ENCODE measurements at places on chromosomes 12 and 14.

GRCh38 chr12:49818241-49818895 is 9.8 kb downstream of the NCKAP5L start:
- DNase-seq = no peak

DNA sequence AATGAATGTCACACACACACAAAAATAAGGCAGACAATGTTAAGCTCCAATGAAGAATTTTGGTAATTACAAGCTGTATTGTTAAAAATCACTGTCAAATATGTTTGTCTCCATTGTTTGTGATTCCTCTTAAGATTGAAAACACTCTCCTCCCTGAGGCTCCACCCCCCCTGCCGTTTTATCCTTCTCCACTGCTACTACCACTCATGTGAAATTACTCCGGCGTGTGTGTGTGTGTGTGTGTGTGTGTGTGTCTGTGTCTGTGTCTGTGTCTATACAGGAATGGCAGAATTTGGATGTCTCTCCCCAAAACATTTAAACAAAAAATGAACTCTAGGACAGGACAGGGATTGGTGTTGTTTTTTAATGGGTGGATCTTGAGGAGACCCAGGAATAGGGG is 365.1 kb upstream of the DIO2 start:
- no peak for DNase-seq

DNA sequence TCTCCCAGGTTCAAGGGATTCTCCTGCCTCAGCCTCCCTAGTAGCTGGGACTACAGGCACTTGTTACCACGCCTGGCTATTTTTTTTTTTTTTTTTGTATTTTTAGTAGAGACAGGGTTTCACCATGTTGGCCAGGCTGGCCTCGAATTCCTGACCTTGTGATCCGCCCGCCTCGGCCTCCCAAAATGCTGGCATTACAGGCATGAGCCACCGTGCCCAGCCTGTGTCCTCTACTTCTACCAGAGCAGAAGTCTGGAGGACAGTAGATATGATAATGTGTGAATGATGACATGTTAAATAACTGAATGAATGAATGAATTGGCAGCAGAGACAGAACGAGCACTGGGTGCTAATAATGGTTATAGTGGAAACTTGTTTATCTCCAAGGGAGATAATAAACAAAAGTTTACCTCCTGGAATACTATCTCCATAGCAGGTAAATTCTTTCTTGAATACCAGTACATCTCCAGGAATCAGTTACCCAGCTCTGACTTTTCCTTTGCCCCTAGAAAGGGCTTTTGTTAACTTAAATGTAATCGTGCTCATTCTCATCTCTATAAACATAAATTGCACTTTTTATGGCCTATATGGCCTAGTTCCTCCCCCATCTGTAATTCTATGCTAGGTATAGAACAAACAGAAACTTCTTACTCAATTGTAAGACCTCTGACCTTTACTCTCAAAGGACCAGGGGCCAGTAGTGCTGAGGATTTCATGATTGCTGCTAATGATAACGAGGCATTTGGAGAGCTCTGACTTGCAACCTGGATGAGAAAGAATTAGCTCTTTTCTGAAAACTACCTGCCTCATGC is 7.2 kb upstream of the LGALS3 start:
- DNase-seq = no peak

- DNase-seq = no peak
These were observed 321.5 kb downstream of the TMEM117 start for GRCh38 chr12:44157359-44157758.

GRCh38 chr12:24996820-24997219 is 47.9 kb upstream of the BCAT1 start:
- DNase-seq = no peak

- peak; percentile 50 for DNase-seq
These were observed 89.9 kb downstream of the FLRT2 start for GRCh38 chr14:85619851-85620250.

- DNase-seq = no peak
These were observed 91.9 kb downstream of the SYNE3 start for GRCh38 chr14:95424529-95424928.

Measured in suppressor macrophage (primary cell).